H9 (cell line): ENCODE measurements at places on chromosomes 4 and X. TPM values are rescaled to one million over a fixed set of nuclear protein-coding genes. Genes with fewer than 3 reads are reported as not detected.

DNA sequence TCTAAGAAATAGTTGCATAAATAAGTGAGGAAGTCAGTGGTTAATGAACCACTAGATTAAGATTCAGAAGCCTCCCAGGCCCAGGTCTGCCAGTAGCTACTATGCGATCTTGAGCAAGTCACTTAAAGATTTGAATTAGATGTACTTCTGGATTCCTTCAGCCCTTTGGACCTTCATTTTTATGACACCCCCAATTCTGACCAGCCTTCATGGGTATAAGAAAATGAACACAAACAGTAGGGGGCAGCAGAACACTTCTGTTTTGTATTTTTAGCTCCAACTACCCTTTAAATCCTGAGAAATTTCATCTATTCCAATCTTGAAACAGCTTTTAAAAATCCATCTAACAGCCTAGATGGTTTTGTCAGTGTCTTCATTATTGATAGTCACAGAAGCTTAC, 19.0 kb downstream of the TMEM47 start:
- no peak overlapping the region for H3K27ac ChIP-seq
- no peak overlapping the region for H3K4me3 ChIP-seq
- H3K36me3 ChIP-seq = peaks cover 4% of the 10 kb centered on the region; the same call in 1 of the 2 replicates
- H3K4me1 ChIP-seq = no peaks in the 10 kb centered on the region
- DNase-seq = no peak

NUDT11 gene
- total RNA-seq = 23.6 and 25.7 TPM in 2 replicates

DNA sequence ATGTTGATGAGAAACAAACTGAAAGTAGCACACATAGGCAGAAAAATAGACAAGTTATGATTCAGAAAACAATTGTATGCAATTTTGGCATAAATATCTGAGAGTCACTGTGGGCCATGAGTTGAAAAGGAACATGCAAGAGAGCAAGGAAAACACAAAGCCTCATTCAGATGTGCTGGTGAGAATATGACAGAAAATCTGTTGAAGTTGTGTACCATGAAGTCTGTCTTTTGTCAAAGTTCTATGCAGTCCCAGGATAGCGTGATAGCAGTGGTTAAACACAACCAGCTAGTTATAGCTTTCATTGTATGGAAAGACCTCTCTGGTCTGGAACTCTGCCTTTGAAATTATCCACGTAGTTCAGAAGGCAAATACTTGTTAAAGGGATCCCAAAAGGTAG, 53.0 kb downstream of the TMEM154 start:
- no peak overlapping the region for H3K4me3 ChIP-seq
- no peaks in the 10 kb centered on the region for H3K4me1 ChIP-seq
- H3K27ac ChIP-seq = no peak overlapping the region
- no peaks in the 10 kb centered on the region for H3K36me3 ChIP-seq

DNA sequence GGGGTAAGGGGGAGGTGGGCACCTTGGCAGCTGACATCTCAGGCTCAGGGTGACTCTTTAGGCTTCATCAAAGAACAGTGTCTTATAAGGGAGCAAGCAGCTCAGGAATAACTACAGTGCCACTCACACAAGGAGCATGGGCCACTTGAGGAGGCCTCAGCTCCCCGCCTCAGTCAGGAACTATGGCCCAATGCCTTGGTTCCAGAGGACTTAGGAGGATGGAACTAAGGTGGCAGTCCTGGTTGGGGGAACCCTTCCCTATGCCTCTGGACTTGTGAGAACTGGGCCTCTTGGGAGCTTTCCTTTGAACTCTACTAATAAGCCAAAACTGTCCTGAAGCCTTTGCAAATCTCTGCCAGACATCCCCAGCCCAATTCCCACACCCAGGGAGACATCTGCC, 160.6 kb downstream of the EFNB1 start:
- H3K36me3 ChIP-seq = peaks cover 10% of the 10 kb centered on the region
- H3K27me3 ChIP-seq = no peaks in the 10 kb centered on the region
- peaks cover 8% of the 10 kb centered on the region; the same call in 1 of the 2 replicates for H3K4me1 ChIP-seq
- DNase-seq = peak; percentile 5
- H3K27ac ChIP-seq = no peak overlapping the region
- no peak overlapping the region for H3K4me3 ChIP-seq

FOXR2 gene
- total RNA-seq = not detected in 2 replicates

GRCh38 chrX:48703228-48703627, 6.7 kb downstream of the SUV39H1 start:
- H3K4me1 ChIP-seq = no peaks in the 10 kb centered on the region
- H3K27ac ChIP-seq = no peak overlapping the region
- peaks cover 41% of the 10 kb centered on the region; the same call in 2 of the 3 replicates for H3K36me3 ChIP-seq
- no peaks in the 10 kb centered on the region for H3K27me3 ChIP-seq
- no peak overlapping the region for H3K4me3 ChIP-seq
- DNase-seq = no peak

RAB33B gene
- total RNA-seq = 7.5 and 7.7 TPM in 2 replicates

HNRNPD gene
- total RNA-seq = 610 and 611 TPM in 2 replicates

GRCh38 chr4:181911420-181911819, 331.8 kb upstream of the TENM3 start:
- H3K4me1 ChIP-seq = no peaks in the 10 kb centered on the region; the same call in 1 of the 2 replicates
- no peak for DNase-seq
- no peak overlapping the region for H3K27ac ChIP-seq
- no peaks in the 10 kb centered on the region for H3K27me3 ChIP-seq

- peaks cover 13% of the 10 kb centered on the region for H3K36me3 ChIP-seq
- H3K4me1 ChIP-seq = no peaks in the 10 kb centered on the region
- no peak for DNase-seq
- peak overlapping the region; percentile 65 for H3K4me3 ChIP-seq
Measured at GRCh38 chrX:316351-317325, 2.0 kb downstream of the GTPBP6 start.

GRCh38 chr4:23822181-23822580, 67.7 kb downstream of the PPARGC1A start:
- no peaks in the 10 kb centered on the region for H3K27me3 ChIP-seq
- peaks cover 6% of the 10 kb centered on the region; the same call in 1 of the 2 replicates for H3K4me1 ChIP-seq
- H3K27ac ChIP-seq = no peak overlapping the region
- no peak for DNase-seq
- no peak overlapping the region for H3K4me3 ChIP-seq
- no peaks in the 10 kb centered on the region for H3K36me3 ChIP-seq

DNA sequence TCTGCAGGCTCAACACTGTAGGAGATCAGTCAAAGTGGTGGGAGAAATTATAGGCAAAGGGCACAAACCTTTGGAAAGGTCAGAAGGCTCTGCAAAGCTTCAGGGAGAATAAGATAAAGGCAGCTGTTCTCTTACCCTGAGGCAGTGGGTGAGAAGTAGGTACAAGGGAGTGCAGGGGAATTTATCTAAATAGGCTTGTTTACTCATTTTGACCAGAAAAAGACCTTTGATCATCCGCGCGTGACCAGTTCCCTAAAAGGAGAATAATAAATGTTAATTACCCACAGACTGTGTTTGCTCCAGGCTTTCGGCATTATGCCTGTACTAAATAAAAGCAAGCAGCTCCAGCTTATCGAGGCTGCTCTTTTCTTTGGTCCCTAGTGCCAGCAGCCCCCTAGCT, 9.3 kb downstream of the FGFBP2 start:
- peaks cover 3% of the 10 kb centered on the region; the same call in 1 of the 2 replicates for H3K4me1 ChIP-seq
- H3K36me3 ChIP-seq = peaks cover 3% of the 10 kb centered on the region; the same call in 2 of the 3 replicates
- no peaks in the 10 kb centered on the region for H3K27me3 ChIP-seq
- no peak for DNase-seq
- no peak overlapping the region for H3K4me3 ChIP-seq

DNA sequence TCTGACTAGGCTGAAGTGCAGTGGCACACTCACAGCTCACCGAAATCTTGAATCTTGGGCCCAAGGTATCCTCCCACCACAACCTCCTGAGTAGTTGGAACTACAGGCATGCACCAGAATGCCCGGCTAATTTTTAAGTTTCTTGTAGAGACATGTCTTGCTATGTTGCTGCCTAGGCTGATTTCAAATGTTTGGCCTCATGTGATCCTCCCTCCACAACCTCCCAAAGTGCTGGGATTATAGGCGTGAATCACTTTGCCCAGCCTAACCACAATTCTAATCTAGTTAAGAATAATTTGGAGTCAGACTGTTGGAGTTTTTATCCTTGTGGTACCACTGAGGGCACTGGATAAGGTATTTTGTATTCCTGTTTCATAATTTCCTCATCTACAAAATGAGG, 317.5 kb upstream of the AGA start:
- H3K27ac ChIP-seq = no peak overlapping the region
- DNase-seq = no peak
- H3K36me3 ChIP-seq = no peaks in the 10 kb centered on the region

DNA sequence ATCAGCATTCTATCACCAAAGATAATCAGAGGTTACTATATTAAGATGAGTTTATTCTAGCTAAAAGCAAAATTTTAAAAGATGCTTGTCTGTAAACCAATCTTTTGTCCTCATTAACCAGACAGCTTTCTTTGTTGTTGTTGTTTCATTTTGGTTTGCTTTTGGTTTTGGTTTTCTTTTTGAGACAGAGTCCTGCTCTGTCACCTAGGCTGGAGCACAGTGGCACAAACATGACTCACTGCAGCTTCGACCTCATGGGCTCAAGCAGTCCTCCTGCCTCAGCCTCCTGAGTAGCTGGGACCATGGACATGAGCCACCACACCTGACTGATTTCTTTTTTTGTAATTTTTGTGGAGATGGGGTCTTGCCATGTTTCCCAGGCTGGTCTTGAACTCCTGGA, 102.9 kb downstream of the COX18 start:
- H3K27me3 ChIP-seq = no peaks in the 10 kb centered on the region
- H3K4me3 ChIP-seq = no peak overlapping the region
- H3K36me3 ChIP-seq = 0 out of 2 replicates have a peak, but pooled peaks cover 12% of the 10 kb centered on the region

- no peaks in the 10 kb centered on the region for H3K4me1 ChIP-seq
- no peaks in the 10 kb centered on the region for H3K36me3 ChIP-seq
- no peak for DNase-seq
- no peak overlapping the region for H3K4me3 ChIP-seq
- H3K27ac ChIP-seq = no peak overlapping the region
Measured at GRCh38 chrX:39631276-39632229, 466.2 kb downstream of the BCOR start.

- H3K27ac ChIP-seq = no peak overlapping the region
- H3K27me3 ChIP-seq = no peaks in the 10 kb centered on the region; the same call in 1 of the 2 replicates
- no peaks in the 10 kb centered on the region for H3K36me3 ChIP-seq
- H3K4me3 ChIP-seq = no peak overlapping the region
Measured at GRCh38 chr4:8664031-8664805, 71.7 kb downstream of the CPZ start.
